ENCODE measurements at places on chromosomes 4 and X.

DNA sequence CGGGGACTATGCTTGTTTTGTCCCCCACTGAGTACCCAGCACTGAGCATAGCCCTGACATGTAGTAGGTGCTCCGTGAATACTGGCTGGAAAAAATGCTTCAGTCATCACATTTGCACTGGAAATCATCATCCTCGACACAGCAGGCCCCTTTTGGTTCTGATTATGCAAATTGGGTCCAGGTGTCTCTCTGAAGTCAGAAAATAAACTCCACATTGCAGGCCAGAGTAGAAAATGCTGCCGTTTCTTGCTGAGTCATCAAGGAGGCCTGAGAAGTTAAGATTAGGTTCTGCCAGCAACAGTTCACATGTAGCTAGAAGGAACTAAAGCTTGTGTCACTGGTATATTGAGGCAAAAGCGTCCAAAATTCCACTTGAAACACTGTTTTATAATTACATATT is 15.0 kb upstream of the STK32B start:
- DNase-seq: no peak

DNA sequence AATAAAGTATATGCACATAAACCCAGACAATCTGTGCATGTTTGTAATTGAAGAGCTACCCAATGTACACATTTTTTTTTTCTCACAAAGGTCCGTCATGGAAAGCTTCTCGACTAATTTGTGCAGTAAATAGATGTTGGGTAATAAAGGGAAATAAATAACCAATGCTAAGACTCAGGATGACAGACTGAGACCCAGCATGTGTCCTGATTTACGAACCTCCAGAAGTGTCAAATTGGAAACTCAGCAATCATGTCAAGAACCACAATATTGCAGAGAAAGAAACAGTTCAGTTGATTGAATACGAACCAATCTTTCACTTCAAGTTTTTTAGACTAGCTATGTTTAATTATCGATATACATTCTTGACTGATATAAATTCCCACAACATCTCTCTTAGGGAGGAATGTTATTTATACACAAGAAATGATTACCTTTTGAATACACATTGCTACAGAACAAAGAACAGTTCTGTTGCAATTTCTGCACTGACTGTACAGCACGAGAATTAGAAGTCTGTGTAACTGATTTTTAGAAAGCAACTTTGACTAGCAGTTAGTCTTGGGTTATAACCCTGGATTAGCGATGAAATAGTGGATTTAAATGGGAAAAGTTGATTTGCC is 625.6 kb upstream of the FTHL17 start:
- no peak for DNase-seq

DNA sequence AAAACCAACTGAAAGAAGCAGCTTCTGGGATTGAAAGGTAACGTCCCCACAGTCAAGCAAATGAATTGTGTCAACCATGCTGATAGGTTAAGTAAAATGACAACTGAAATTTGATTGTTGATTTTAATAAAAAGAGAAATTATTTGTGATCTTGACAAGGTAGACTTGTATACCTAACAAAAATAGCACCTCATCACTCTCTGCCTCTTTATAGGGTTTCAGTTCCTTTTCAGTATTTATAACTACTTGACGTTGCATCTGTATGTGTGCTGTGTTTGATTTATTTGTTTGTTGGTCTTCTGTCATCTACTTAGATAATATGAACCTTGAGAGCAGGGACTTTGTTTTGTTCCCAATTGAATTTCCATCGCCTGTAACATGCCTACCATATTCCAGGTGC is 7.9 kb upstream of the PPP3CA start:
- DNase-seq: no peak

- no peak for DNase-seq
Observed at GRCh38 chr4:150784305-150784704, 202.4 kb downstream of the MAB21L2 start.

DNA sequence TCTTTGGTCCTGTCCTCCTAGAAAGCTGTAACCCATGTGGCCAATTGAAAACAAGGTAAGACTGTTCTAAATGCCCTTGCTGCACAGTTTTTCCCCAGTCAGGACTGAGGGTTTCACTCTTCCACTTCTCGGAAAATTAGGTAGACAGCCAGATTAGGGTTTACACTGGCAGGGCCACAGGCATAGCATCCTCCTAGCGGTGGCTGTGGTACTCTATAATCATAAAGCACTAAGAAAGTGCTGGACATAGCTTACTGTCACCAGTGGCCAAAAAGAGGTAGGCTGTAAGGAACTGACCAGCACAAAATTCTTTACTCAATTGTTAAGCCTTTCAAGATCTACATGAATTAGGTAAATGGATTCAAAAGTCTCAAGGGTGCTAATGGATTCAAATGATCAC is 11.6 kb upstream of the USP46 start:
- no peak for DNase-seq
